ENCODE measurements at places on chromosomes 12 and 14. TPM values are rescaled to one million over a fixed set of nuclear protein-coding genes. Genes with fewer than 3 reads are reported as not detected.

SLC41A2 gene
- 10.9 TPM for total RNA-seq

PRH2 gene
- not detected for total RNA-seq

SVOP gene
- under 0.01 TPM for total RNA-seq

SERPINA1 gene
- total RNA-seq, result 0.78 TPM

AGAP2 gene
- 0.72 TPM for total RNA-seq

EP400 gene
- 3.7 TPM for total RNA-seq

NPFF gene
- total RNA-seq, result not detected

REP15 gene
- 1.4 TPM for total RNA-seq

ASPG gene
- total RNA-seq, result not detected

ACVRL1 gene
- total RNA-seq, result not detected

OR4N5 gene
- not detected for total RNA-seq

NOS1 gene
- total RNA-seq, result not detected

DTX1 gene
- not detected for total RNA-seq

SLC6A12 gene
- total RNA-seq, result not detected

LRRK2 gene
- total RNA-seq, result 2.3 TPM

RNASE1 gene
- total RNA-seq, result 2.2 TPM

GZMH gene
- total RNA-seq, result not detected

CLSTN3 gene
- total RNA-seq, result 4.5 TPM

CYP46A1 gene
- total RNA-seq, result not detected

C12orf57 gene
- 274 TPM for total RNA-seq

NOVA1 gene
- not detected for total RNA-seq

BHLHE41 gene
- total RNA-seq, result 7.8 TPM

EML5 gene
- total RNA-seq, result 3.1 TPM

RD3L gene
- total RNA-seq, result not detected

TAS2R7 gene
- not detected for total RNA-seq

IRAK3 gene
- 3.5 TPM for total RNA-seq

ARHGAP5 gene
- 52.5 TPM for total RNA-seq

GPX2 gene
- total RNA-seq, result not detected

FGF6 gene
- total RNA-seq, result not detected

MLXIP gene
- 3.8 TPM for total RNA-seq

COX8C gene
- not detected for total RNA-seq

RIMBP2 gene
- not detected for total RNA-seq

FLVCR2 gene
- 1.3 TPM for total RNA-seq

SCNN1A gene
- total RNA-seq, result not detected

TMEM233 gene
- total RNA-seq, result 0.59 TPM

OR6C1 gene
- total RNA-seq, result not detected

YY1 gene
- total RNA-seq, result 53.0 TPM

SAMD15 gene
- total RNA-seq, result 0.84 TPM

ALX1 gene
- total RNA-seq, result 18.6 TPM

ART4 gene
- not detected for total RNA-seq

TCHP gene
- total RNA-seq, result 9.4 TPM

MYL2 gene
- not detected for total RNA-seq
